Psoas muscle (tissue), 8 donors: ENCODE measurements at places on chromosomes 4 and X. TPM values are rescaled to one million over a fixed set of nuclear protein-coding genes. Genes with fewer than 3 reads are reported as not detected.

The EDA2R gene
- total RNA-seq, result 0.21 TPM

The PABPC4L gene
- 0.24 TPM for total RNA-seq

The TMPRSS11D gene
- not detected for total RNA-seq

The MAGEA2B gene
- not detected for total RNA-seq

The KLHL34 gene
- total RNA-seq, result 9.6 TPM

The MCUB gene
- 2.8 TPM for total RNA-seq

The OPN1MW gene
- total RNA-seq, result not detected

The VSIG4 gene
- 24.5 TPM for total RNA-seq

The HSFX3 gene
- total RNA-seq, result 0.67 TPM

The KLHL13 gene
- 3.0 TPM for total RNA-seq

The PLAC1 gene
- 3.0 TPM for total RNA-seq

The ABLIM2 gene
- 292 TPM for total RNA-seq

The VCX3A gene
- total RNA-seq, result not detected

The HSFX2 gene
- total RNA-seq, result not detected

The CNKSR2 gene
- total RNA-seq, result 0.34 TPM

The GUCY1A1 gene
- 6.8 TPM for total RNA-seq

The ZCCHC18 gene
- not detected for total RNA-seq

The ERVMER34-1 gene
- not detected for total RNA-seq

The HMX1 gene
- not detected for total RNA-seq

The PHEX gene
- not detected for total RNA-seq

The ARMCX1 gene
- total RNA-seq, result 19.8 TPM

The CLCN4 gene
- total RNA-seq, result 48.7 TPM

The TCEAL4 gene
- total RNA-seq, result 50.0 TPM

The CCNA2 gene
- total RNA-seq, result 0.46 TPM
